ENCODE measurements at places on chromosomes 5 and 9.

DNA sequence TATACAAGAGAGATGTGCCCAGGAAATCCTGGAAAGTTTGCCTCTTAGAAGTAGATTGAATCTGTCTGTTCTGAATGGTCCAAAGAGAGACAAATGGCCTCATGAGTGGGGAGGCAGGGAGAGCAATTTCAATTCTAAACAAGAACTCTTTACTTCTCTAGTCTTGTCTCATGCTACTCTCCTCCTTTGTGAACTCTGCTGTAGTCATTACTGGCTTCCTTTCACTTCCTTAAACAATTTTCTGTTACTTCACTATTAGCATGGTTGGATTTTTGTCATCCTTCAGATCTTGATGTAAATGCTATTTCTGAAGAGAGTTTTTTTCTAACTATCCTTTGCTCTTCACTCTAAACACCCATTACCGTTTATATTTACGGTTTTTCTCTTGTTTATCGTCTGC lies 54.0 kb upstream of the GRIN3A start:
- no peak for DNase-seq

- DNase-seq = no peak
These were observed 22.8 kb downstream of the NDFIP1 start for GRCh38 chr5:142131394-142131793.

DNA sequence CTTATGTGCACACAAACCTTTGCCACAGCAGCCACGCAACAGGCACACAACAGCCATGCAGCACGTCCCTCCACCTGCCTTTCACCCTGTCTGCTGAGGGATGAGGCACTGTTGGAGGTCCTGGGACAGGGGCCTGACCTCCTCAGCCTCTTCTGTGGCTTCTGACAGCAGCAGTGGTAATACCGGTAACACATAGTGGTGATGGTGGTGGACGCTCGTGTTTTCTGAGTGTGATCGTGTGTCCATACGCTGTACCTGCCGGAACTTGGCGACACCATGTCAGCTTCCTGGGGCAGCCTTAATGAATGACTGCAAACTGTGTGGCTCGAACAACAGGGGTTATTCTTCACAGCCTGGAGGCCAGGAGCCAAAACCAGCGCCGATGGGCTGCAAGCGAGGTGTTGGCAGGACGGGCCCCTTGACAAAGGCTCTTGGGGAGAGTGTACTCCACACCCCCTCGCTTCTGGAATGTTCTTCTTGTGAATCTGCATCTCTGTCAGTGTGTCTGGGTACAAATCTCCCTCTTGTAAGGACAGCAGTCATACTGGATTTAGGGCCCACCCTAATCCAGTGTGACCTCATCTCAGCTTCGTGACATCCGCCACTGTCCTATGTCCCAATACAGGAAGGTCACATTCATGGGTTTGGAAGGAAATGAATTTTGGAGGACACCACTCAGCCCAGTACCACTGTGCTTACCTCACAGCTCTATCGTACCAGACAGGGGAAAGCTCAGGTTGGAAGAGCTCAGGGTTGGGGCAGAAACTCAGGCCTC lies 55.3 kb upstream of the EXOC3 start:
- no peak for DNase-seq

- DNase-seq = no peak
These were observed 196.3 kb downstream of the TRIO start for GRCh38 chr5:14339468-14339867.

DNA sequence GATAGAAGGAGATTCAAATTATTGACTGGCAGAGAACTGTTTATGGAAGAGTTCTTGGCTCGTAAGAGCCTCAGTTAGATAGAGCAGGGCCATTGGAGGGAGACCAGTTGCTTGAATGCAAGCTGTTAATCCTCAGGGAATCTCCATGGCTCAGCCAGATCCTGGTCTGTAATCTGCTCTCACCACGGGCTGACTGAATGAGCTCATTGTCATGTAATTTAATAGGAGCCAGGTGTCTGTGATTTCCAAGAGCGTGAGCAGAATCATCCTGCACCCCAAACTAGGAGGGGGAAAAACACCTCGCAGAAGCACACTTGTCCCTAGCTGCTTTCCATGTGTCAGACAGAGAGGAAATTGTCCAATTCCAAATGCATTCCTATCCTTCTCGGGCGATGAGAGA lies 19.1 kb upstream of the KCNMB1 start:
- no peak for DNase-seq

DNA sequence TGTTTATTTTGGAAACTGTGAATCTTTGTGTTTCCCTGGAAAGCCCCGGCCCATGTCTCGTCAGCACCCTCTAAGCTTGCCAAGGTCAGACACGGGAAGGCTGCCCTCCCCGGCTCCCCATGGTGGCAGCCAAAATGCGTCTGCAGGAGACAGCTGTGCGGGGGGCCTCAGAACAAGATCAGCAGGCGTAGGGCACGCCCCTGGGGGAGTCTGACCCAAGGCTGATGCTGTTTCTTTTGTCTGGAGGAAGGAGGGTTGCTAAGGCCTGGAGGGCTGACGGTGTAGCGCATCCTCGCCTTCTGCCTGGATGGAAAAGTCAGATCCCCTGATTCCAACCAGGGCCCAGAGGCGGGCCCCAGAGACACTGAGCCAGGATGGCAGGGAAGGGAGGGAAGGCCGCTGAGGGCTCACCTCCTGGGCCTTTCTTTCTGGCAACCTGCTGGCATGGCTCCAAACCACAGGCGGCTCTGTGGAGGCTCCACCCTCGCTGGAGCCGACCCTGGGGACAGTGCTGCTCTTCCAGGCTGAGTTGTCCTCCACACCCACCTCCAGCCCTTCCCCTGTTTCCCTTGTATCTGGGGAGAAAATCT lies 57.2 kb downstream of the OLFM1 start:
- peak; percentile 60 for DNase-seq

GRCh38 chr9:94919376-94920098 lies 193.0 kb downstream of the AOPEP start:
- no peak for DNase-seq

- DNase-seq = no peak
These were observed 24.6 kb upstream of the SEC16A start for GRCh38 chr9:136507221-136507991.

DNA sequence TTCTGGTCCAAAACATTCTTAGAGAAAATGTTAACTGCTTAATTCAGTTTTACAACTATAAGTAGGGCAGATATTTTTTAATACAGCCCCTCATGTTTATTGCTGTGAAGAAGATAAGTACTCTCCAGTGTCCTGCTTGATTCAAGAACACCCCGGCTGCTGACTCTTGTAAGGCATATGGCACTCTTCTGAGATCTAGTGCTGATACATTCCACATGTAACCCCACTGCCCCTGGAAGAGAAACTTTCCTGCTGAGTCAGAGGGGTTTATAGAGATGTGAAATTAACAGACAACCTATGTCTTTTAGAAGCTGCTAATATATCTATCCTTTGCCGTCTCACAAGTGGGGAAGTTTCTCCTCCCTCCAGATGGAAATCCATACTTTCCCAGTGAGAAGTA lies 1.0 kb upstream of the MINAR2 start:
- DNase-seq = no peak
